ENCODE measurements at places on chromosomes 3 and 15.
A peak's percentile ranks its signal among the peaks of the same experiment; 100 is the strongest.

- peak; percentile 52 for DNase-seq
Observed at GRCh38 chr3:42190701-42191442, 75.1 kb downstream of the CCK start.

GRCh38 chr3:39103791-39104552 lies 3.5 kb downstream of the GORASP1 start:
- no peak for DNase-seq

GRCh38 chr3:33318710-33319380 lies 41.6 kb downstream of the FBXL2 start:
- DNase-seq = no peak

DNA sequence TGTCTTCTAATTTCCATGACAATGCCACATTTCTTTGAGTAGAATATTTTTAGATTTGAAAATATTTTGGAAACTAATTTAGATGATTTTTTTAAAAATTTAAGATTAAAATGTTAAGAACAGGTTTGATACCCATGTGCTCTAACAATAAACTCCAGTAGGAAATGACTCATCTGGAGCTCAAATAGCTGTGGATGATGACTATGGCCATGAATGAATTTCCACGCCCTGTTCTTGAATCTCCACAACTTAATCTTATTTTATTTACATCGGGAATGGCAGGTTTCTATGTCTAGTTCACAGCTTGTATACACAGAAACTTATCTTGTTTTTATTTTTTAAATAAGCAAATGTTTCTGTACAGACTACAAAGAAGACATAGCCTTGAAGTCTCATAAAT lies 726.8 kb downstream of the NAALADL2 start:
- peak; percentile 63 for DNase-seq

- no peak for DNase-seq
Observed at GRCh38 chr3:73352841-73353645, 271.7 kb downstream of the PDZRN3 start.

GRCh38 chr3:186425788-186426730 lies 64.0 kb upstream of the DGKG start:
- DNase-seq = peak; percentile 20

DNA sequence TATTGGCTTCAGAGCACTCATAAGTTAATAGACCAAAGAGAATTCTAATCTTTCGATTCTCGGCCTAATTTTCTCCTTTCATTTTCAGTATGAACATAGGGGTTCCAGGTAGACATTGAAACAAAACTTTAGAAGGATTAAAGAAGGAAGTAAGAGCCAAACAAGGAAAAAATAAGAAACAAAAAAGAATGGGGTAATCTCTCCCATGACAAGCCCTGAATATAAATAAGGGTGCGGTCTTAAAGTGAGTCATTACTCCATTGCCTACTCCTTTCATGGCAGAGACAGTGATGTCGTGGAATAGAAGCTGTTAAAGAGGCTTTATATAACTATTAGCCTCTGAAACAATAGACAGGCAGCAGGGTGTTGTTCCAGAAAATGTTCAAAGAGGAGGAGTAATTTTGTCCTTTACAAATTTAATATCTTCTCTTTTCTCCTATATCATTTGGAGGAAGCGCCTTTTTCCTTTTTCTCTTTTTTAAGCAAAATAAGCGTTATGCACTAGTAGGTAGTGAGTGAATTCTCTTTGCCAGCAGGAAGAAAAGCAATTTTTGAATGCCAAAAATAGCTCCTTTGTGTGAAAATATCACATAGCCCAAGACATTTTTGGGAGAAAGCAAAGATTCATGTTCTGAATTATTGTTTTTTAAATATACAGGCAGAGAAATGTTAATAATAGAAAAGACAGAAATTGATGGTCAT lies 607.9 kb upstream of the KCNMB2 start:
- DNase-seq = peak; percentile 74

GRCh38 chr3:39349080-39349479 lies 19.6 kb downstream of the CCR8 start:
- no peak for DNase-seq

DNA sequence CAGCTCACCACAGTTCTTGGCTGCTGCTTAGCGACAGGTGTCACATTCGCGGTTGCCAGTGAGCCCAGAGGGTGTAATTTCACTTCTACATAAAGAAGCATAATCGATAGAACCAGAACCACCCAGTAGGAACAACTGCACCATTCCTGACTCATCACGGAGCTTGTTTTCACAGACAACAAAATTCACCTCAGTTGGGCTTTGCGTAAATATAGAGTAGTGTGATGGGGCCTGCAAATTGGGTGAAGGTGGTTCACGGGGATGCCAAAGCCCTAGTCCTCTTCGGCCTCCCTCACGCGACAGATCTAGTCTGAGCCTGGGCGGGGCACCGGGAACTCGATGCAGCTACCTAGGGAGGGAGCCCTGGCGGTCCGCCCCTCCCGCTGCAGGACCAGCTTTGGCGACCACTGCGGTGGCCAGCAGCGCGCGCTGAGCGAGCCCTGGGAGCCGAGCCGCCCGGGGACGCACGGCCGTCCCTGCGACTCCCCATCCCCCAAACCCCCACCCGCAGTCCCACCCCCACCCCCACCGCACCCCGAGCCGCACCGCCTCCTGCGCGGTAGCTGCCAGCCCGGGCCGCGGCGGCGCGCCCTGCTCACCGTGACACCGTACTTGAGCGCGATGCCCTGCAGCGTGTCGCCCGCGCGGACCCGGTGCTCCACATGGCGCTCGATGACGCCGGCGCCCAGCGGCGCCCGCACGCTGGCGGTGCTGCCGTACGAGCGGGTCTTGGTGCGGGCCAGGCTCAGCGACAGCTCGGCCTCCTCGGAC lies 519 bp downstream of the LYSMD2 start:
- DNase-seq = peak; percentile 21

DNA sequence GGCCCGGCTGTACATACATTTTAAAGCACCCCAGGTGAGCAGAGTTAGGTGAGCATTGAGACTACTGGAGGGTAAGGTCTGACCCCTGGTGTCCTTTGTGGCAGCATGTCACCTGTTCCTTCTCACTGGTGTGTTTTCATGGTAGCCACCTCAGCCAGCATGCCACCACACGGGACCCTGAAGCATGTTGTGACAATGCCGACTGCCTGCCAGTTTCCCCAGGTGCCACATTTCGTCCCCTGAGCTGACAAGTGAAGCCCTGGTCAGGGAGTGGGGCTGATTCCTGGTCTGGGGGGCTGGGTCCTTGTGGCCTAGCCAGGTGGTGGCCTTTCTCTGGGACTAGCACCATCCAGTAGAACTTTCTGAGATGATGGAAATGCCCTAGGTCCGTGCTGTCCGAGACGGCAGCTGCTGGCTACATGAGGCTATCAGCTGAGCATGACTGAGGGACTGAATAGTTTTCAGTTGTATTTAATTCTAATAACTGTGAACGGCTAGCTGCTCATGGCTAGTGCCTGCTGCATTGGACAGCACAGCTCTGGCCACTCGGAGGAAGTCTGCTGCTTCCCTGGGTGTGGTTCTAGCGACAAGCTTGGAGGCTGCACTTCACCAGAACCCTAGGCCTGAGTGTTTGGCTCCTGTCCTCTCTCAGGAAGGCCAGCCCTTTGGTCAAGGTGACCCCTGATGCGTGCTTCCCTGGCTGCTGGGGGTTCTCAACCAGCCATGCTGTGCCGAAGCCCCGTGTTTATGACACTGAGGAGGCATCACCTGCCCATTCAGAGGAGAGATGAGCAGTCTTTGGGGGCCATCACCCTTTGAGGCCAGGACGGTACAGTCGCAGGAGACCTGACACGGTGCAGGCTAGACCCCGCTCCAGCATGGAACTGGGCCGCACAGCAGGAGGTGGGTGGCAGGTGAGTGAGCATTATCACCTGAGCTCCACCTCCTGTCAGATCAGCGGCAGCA lies 3.9 kb downstream of the C3orf22 start:
- DNase-seq = no peak
